Activated CD4-positive, alpha-beta T cell treated with anti-CD3 and anti-CD28 coated beads for 24 hours (primary cell): ENCODE measurements at places on chromosomes 4 and X.

DNA sequence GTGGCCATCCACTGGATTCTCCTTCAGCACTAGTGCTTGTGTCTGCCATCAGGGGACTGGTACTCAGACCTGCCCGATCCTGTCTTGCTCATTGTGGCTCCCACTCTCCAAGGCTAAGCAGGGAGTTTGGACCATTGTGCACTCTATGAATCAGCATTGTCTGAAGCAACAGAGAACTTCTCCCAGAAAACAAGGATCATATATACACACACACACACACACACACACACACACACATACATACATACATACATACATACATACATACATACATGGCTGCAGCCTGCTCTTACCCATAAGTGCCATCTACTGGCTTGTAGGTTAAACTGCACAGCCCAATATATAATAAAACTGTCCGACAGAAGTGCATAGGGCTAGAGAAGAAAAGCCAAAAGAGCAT is 345.3 kb upstream of the LCORL start:
- DNase-seq: no peak

GRCh38 chr4:153081693-153082092 is 122.5 kb upstream of the TRIM2 start:
- DNase-seq: no peak

DNA sequence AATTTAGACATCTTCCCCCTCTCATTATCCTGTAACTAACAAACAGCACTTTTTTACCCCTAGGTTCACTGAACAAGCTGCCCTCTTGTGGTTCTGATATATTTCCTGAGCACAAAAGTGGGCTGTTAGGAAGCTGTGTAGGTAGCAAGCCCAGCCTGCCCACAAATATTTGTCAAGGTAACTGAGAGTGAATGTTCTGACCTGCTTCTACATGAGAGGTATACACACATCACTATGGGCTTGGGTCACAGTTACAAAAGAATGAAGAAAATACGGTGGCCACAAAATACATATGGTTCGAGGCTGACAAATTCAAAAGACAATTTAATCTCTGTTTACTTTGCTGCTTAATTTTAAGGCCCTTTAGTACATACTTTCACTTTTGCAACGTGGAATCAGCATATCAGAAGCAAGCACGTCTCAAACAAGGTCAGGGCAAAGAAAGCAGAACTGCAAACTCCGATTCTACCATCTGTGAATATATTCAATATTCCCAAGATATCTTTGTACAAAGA is 78.7 kb downstream of the RBM47 start:
- no peak for DNase-seq

DNA sequence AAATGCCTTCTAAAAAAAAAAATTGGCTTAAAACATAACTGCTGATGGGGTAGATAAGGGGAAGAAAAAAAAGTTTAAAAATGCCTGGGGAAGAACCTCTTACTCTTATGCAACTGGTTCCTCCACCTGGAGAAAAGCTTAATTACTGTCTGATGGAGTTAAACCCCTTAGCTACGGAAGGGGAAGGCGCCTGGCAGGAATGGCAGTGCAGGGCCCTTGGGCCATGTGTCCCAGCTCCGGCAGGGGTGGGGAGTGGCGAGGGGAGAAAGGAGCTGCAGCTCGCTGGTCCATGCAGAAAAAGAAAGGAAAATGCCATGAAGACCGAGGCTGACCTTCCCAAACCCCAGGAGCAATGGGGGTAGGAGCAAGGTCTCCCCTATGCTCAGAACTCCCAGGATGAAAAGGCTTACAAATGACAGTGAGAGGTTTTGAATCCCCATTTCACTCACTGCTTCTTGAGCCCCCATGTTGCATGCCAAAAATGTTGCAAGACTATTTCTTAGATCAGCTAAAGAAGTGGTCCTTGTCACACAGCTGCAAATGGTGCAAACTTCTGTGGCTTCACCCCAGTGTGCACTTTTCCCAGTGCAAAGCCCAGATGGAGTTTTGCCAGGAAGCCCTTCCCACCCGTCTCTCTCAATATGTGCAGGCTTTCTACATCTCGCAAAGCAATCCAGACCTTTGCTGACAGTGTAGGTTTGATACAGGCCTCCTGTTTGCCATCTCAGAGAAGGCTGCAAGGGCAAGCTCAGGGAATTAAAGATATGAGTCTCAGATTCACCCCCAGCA is 204.8 kb upstream of the CT83 start:
- no peak for DNase-seq

- no peak for DNase-seq
Observed at GRCh38 chr4:162450531-162451035, 286.8 kb upstream of the FSTL5 start.

GRCh38 chrX:147351644-147352043 is 537.1 kb upstream of the CXorf51A start:
- no peak for DNase-seq

DNA sequence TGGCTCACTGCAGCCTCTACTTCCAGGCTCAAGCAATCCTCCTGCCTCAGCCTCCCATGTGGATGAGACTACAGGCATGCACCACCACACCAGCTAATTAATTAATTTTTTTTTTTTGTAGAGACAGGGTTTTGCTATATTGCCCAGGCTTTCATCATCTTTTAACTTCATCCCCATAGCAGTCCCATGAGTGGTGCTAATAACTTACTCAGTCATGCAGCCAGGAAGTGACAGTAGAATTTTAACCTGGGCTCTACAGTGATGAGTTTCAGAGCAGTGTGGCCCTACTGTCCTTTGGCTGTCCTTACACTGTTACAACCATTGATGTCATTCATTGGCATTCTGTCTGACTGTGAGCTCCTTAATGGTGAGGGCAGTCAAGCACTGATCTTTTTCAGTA is 3.9 kb upstream of the OCIAD2 start:
- no peak for DNase-seq

- peak; percentile 10 for DNase-seq
Observed at GRCh38 chr4:6331018-6331417, 61.4 kb downstream of the WFS1 start.
